ENCODE measurements at places on chromosomes 4 and X. TPM values are rescaled to one million over a fixed set of nuclear protein-coding genes. Genes with fewer than 3 reads are reported as not detected.

DNA sequence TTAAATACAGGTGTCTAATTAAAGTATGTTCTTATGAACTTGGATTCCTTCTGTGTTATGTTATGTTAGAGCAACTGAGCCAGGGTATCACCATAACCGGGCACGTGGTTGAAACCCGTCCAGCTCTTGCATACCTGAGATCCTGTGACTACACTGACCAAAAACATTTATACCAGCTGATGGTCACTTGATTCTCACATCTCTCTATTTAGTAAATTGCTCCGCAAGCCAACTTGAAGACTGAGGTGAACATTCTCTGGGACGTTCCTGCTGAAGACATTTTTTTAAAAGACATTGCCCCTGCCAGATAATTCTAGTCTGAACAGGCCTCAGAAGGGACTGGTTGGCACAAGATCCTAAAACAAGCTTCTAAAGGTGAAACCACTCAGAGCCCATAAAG lies 550.0 kb upstream of the DIPK2B start:
- H3K4me1 ChIP-seq, result peaks cover 43% of the 10 kb centered on the region
- no peak for DNase-seq
- H3K36me3 ChIP-seq, result peaks cover 3% of the 10 kb centered on the region
- no peak overlapping the region for H3K27ac ChIP-seq
- no peak overlapping the region for H3K4me3 ChIP-seq

DNA sequence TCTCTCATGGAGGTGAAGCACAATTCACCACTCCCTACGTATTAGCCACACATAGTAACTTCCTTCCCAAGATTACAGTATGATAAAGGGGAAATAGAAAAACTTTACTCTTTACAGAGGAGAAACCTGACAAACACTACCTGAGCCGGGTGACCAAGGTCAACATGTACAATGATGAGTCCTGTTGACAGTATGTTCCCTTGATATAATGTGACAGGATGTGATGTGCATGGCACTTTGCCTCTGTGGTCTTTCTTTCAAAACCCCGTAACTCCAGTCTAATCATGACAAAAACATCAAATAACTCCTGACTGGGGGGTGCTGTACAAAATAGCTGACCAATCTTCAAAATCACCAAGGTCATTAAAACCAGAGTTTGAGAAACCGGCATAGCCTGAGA lies 60.6 kb downstream of the CD99L2 start:
- no peaks in the 10 kb centered on the region for H3K27me3 ChIP-seq
- no peak overlapping the region for H3K4me3 ChIP-seq
- no peaks in the 10 kb centered on the region for H3K36me3 ChIP-seq
- no peak overlapping the region for H3K27ac ChIP-seq
- H3K4me1 ChIP-seq, result peaks cover 13% of the 10 kb centered on the region
- no peak for DNase-seq

DNA sequence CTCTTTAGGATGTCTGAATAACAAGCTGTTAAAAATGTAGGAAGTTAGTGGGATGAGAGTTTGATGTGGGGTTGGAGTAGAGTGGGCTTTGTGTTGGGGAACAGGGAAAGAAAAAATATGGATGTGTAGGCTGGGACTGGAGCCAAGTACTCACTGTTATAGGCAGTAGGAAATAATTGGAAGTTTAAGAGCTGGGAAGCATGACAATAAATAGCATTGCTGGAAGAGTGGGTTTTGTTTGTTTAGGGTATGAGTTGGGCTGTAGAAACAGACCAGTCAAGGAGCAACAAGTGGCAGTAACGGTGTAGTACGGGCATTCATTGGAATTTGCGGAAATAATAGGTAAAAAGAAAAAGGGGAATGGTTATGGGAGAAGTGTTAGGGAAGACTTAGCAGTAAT lies 81.6 kb downstream of the KDM6A start:
- no peak overlapping the region for H3K4me3 ChIP-seq
- DNase-seq, result no peak
- no peaks in the 10 kb centered on the region for H3K27me3 ChIP-seq
- no peaks in the 10 kb centered on the region for H3K36me3 ChIP-seq
- H3K27ac ChIP-seq, result no peak overlapping the region
- H3K4me1 ChIP-seq, result peaks cover 14% of the 10 kb centered on the region

- DNase-seq, result no peak
- H3K27me3 ChIP-seq, result no peaks in the 10 kb centered on the region
- no peaks in the 10 kb centered on the region for H3K4me1 ChIP-seq
- H3K4me3 ChIP-seq, result no peak overlapping the region
These were observed 503.9 kb downstream of the SMARCA1 start for GRCh38 chrX:129019412-129019811.

GRCh38 chr4:55866290-55866907 lies 13.0 kb downstream of the EXOC1 start:
- H3K27me3 ChIP-seq, result no peaks in the 10 kb centered on the region
- DNase-seq, result no peak
- H3K4me3 ChIP-seq, result no peak overlapping the region
- peak overlapping the region; percentile 47 for H3K27ac ChIP-seq
- H3K4me1 ChIP-seq, result peaks cover 27% of the 10 kb centered on the region
- H3K36me3 ChIP-seq, result peaks cover 71% of the 10 kb centered on the region

DNA sequence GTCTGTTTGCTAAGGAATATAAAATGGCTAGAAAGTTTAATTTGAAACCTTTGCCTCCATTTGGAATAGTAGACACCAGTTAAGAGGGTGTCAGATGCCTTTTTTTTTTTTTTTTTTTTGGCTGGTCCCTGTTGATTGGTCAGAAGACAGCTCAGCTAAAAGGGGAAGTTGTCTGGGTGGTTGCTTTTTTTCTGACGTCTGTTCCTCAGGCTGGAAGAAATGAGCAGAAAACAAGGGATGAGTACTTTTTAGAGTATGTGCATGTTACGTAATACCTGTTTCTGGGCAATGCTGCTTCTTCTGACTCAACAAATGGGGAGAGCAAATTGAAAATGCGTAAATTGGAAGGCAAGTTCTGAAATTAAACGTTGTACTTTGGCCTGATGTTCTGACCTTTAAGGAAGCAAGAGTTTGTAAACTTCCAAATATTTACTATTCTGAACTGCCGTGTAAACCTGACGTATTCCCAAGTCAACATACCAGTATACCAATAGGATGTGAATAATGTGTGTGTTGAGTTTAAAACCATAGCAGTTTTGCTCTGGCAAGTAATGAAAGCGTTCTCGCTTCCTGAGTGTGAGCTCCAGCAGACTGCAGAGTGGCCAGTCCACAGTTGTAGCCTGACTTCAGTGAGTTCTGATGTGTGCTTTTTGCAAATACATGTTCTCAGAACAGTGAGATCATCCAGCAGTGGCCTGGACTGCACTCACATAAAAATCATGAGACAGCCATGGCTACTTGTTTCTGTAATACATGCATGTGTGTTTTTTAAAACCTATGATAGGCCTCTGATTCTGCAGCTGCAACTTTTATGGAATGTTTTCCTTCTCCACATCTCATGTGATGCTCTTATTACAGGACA lies 1.7 kb downstream of the SAT1 start:
- H3K27me3 ChIP-seq, result no peaks in the 10 kb centered on the region
- H3K27ac ChIP-seq, result peak overlapping the region; percentile 95
- peaks cover 9% of the 10 kb centered on the region for H3K4me1 ChIP-seq

- H3K4me1 ChIP-seq, result no peaks in the 10 kb centered on the region
- no peaks in the 10 kb centered on the region for H3K27me3 ChIP-seq
- H3K27ac ChIP-seq, result no peak overlapping the region
- no peak overlapping the region for H3K4me3 ChIP-seq
- H3K36me3 ChIP-seq, result peaks cover 47% of the 10 kb centered on the region
These were observed 48.6 kb downstream of the SMARCAD1 start for GRCh38 chr4:94256144-94256783.

DNA sequence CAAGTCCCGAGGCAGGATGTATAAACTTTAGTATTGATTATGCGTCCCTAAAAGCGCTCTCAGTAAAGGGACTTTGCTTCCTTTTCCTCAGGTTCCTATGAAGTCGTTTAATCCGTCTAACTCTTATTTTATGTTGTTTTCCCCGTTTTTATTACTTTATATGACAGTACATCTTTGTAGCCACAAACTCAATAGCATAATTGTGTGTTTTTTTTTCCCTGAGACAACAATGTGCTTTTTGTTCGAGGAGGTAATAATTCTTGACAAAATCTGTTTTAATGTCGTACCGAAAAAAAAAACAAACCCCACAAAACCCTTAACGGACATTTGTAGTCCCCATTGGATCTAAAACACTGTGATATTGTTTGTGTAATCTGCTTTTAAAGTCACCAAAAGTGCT lies 17.9 kb upstream of the PPP2R3B start:
- no peaks in the 10 kb centered on the region for H3K4me1 ChIP-seq
- DNase-seq, result no peak
- H3K27me3 ChIP-seq, result no peaks in the 10 kb centered on the region

DNA sequence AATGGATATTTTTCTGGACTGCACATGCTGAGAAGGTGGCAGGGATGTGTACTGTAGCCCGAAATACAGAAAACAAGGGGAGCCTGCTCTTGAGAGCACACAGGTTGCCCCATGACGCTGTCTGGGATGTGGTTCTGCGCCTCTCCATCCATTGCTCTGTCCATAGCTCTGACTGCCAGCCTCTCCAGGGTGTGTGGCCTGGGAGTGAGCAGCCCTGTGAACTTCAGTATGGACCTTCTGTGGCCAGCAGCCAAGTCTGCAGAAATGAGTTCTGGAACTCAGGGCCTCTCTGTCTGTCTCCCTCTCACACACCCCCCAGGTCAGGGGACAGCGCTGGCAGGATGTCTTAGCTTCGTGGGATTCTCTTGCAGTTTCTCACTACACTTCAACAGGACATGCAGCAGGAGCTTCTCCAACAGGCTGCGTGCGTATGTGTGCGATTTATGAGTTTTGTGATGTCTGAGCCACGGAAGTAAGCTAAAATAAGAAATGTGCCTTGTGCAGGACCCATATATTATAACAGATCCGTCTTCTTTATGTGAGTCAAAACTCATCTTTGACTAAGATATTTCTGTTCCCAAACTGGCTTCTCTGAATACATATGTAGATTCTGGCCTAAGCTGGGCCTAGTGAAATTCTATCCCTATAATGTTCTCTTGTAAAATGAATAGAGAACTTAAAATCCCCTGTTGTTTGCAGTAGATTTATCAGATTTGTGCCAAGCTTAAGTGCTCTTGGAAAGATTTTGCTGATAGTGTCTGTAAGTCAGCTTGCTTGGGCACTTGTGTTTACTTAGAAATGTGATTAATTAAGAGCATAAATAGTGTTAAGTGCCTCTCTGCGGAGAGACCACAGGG lies 40.0 kb downstream of the PROM1 start:
- no peaks in the 10 kb centered on the region for H3K4me1 ChIP-seq
- peaks cover 2% of the 10 kb centered on the region for H3K27me3 ChIP-seq
- H3K4me3 ChIP-seq, result no peak overlapping the region
- H3K27ac ChIP-seq, result no peak overlapping the region
- H3K36me3 ChIP-seq, result no peaks in the 10 kb centered on the region

DNA sequence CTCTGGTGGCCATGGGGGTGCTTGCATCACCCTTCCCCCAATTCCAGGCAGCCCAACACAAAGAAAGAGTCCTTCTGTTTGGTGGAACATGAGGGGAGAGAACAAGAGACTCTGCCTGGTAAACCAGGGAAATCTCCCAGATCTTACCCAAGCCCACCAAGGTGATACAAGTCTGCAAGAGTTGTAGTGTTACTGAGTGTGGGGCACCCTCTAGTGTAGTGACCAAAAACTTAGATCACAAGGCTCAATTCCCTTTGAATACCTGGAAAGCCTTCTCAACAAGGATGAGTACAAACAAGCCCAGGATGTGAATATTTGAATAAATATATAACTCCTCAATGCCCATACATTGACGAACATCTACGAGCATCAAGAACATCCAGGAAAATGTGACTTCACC lies 64.7 kb downstream of the IL13RA2 start:
- no peak for DNase-seq
- no peaks in the 10 kb centered on the region for H3K36me3 ChIP-seq
- H3K4me1 ChIP-seq, result no peaks in the 10 kb centered on the region
- H3K27me3 ChIP-seq, result no peaks in the 10 kb centered on the region

- no peaks in the 10 kb centered on the region for H3K4me1 ChIP-seq
- no peaks in the 10 kb centered on the region for H3K36me3 ChIP-seq
- H3K27me3 ChIP-seq, result no peaks in the 10 kb centered on the region
- H3K27ac ChIP-seq, result no peak overlapping the region
- no peak for DNase-seq
- H3K4me3 ChIP-seq, result no peak overlapping the region
These were observed 226.7 kb upstream of the MAD2L1 start for GRCh38 chr4:120293341-120293740.

DNA sequence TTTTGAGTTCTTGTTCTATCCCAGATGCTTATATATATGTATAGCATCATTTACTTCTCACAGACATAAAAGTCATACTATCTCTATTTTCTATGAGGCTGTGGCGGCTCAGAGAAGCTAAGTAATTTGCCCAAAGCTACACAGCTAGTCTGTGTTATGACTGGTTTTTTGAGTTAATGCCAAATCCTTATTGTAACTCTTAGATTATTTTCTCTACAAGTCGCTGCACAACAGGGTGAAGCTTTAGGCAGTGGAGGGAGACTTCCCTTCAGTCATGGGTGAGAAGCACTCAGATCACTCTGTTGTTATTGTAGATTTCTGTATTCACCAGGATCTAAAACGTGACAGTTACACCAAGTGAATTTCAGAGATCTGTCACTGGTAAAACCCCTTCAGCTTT lies 48.1 kb downstream of the WWC2 start:
- peaks cover 35% of the 10 kb centered on the region for H3K4me1 ChIP-seq
- no peak overlapping the region for H3K27ac ChIP-seq
- no peak for DNase-seq
- H3K4me3 ChIP-seq, result no peak overlapping the region
- no peaks in the 10 kb centered on the region for H3K27me3 ChIP-seq
- H3K36me3 ChIP-seq, result no peaks in the 10 kb centered on the region

DNA sequence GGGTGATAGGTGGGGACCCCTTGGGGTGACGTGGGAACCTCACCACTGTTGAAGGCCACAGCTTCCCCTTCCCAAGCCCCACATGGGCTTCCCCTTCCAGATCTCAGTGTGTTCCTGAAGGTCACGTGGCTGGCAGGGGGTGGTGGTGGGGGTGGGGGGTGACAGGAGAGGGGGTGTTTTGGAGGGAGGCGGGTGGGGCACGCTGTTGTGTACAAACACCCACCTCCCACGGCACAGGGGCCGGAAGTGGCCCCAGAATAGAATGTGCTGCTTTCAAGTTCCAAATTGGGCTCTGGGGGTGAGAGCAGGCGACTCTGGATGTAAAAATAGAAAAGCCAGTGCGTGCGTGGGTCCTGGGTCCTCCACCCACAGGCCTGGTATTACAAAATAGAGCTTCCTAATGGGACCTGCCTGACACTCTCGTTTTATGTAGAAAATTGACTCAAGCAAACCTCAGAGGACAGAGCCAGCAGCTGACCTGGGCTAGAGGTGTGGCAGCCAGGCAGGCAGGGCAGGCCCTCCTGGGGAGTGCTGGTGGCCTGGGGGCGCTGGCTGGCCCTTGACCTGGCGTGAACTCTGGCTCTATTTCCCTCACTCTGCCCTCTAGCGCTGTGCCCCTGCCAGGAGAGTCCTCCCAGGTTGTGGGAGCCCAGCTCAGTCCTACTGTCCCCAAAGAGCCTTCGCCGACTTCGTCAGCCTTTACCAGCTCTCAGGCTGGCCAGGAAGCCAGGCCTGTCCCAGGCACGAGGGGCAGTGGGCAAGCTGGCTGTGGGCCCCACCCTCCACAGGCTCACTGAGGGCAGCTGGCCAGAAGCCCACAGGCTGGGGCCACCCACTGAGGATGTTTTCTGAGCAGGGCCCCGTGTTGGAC lies 5.4 kb upstream of the SH3BP2 start:
- H3K36me3 ChIP-seq, result no peaks in the 10 kb centered on the region
- peak overlapping the region; percentile 69 for H3K27ac ChIP-seq
- no peak overlapping the region for H3K4me3 ChIP-seq

Gene DDX3X
- total RNA-seq, result 227 TPM

Gene SMIM20
- total RNA-seq, result 25.7 TPM

Gene FAM47A
- not detected for total RNA-seq

Gene PNMA6A
- total RNA-seq, result 1.2 TPM

Gene MGAT4D
- not detected for total RNA-seq

Gene PDE5A
- 39.8 TPM for total RNA-seq

Measured in lower lobe of right lung (tissue), 2 donors.